Fibroblast of skin of abdomen (primary cell): ENCODE measurements at places on chromosomes 13 and 19.

- no peak for DNase-seq
Observed at GRCh38 chr13:62360609-62361008, 945.0 kb upstream of the PCDH20 start.

- no peak for DNase-seq
Observed at GRCh38 chr13:20977394-20977793, 74.8 kb upstream of the XPO4 start.

DNA sequence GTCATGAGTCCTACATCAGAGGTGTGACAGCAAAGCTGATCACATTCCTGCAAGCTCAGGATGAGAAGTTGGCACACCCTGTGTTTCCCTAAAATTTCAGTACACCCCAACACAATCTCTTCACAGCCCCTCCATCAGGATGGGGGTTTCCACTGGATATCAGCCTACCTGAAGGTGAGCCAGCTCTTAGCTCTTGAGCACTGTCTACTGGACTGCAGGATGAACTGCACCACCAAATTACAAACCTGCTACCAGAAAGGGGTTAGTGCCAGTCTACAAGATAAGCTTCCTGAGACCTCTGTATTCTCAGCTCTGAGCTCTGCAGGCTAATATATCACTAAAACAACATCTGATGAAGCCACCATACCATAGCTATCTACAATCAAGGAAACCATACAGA lies 1616.2 kb upstream of the SPRY2 start:
- DNase-seq: no peak

DNA sequence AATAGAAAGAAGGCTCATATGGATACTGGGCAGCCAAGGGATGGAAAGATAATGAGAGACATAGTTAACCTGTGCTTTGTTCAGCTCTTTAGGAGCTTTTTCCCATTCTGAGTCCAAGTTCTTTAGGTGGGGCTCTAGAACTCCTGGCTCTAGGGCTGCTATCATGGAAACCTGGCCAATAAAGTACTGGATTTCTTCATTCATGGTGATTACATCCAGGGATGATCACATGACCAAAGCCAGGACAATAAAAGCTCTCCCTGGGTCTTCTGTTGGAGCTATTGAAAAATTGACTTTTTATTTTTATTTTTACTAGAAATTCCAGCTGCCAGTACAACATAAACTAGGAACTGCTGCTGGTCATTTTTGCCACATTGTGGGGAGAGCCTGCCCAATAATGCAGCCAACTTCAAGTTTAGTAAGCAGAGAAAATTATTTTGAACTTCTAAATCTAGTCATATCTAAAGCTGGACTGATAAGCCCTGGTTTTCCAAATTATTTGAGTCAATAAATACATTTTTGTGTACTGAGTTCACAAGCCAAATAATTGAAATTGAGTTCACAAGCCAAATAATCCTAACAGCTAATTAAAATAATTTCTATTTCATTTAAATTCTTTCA lies 224.9 kb upstream of the STARD13 start:
- no peak for DNase-seq

- DNase-seq: no peak
Observed at GRCh38 chr19:39341129-39341718, 997 bp upstream of the SAMD4B start.

- DNase-seq: no peak
Observed at GRCh38 chr13:113654175-113654560, 3.8 kb downstream of the ATP4B start.

DNA sequence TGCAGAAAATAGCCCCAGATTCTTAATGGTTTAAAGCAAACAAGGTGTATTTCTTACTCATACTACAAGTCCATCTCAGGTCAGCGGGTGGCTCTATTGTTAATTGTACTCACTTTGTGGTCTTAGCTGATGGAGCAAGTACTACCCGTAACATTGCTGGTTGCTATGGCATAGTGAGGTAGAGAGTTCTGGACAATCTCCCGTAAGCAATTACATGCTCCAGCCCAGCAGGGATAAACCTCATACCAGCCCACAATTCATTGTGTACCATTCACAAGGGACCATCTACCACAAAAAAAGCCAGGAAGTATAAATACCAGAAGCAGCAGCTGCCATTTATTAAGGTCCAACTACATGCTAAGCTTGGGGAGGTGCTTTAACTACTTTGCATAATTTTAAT lies 167.1 kb downstream of the PCDH9 start:
- DNase-seq: no peak

DNA sequence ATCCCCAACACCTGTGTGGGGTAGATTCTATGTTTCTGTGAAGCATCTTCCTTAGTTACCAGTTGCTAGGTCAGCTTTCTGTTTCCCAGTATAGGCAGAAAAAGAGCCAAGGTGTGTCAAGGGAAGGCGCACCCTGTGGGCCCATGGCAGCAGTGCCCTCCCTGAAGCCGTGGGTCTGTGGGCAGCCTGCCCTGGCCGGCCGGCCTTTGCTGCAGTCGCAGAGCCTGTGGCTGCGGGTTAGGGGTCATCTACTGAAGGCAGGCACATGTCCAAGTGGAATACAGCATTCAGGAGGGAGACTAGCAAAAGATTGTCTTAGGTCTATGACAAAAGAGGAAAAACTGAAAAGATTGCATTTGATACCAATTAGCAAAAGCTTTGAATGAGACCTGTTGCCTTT lies 214.0 kb downstream of the IRS2 start:
- no peak for DNase-seq

DNA sequence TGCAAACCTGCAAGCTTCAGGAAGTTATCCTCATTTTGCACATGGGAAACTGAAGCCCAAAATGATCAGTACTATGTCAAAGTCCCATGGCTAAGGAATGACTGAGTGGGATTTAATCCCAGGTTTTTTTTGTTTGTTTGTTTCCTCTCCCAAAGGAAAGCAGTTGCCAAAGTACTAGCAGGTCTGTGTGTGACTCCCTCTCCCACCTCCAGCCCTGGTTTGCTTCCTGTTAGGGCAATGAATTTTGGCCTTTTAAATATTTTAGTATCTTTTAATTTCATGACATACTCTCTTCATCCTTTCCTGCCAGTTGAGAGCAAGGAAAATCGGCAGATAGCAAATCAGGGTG lies 134.1 kb upstream of the RNF113B start:
- no peak for DNase-seq

GRCh38 chr19:38020311-38020710 lies 113.3 kb downstream of the SIPA1L3 start:
- no peak for DNase-seq

DNA sequence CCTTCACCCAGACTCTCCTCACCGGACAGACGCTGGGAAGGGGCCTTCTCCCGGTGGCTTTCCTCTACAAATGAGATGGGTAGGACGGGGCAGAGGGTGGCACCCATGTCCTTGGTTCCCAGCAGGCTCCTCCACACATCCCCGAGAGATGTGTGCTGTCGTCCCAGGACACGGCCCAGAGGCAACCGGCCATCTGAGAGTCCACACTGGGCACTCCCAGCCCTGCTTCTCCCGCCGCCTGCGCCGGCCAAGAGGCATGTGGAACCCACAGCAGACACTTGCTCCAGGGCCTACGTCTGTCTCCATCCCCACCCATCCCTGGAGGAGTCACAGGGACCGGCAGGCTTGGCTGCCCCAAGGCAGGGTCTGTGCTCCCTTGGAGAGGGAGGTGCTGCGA lies 179.9 kb downstream of the KDM4B start:
- no peak for DNase-seq

DNA sequence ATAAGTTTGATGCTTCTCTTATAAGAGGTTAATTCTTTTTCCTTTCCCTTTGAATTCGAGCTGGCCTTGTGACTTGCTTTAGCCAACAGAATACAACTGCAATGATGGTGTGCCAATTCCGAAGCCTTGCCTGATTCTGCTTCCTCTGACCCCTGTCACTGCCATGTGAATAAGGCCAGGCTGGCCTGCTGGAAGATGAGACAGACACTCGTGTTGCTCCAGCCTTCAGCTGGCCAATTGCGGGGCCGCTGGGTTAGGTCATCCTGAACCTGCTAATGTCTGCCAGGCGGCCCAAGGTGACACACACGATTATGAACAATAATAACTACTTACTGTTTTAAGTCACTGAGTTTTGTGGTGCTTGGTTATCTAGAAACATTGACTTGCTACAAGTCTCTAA lies 352.0 kb downstream of the MYO16 start:
- DNase-seq: no peak

- no peak for DNase-seq
Observed at GRCh38 chr19:37725181-37725580, 5.6 kb upstream of the ZNF607 start.

GRCh38 chr19:7533925-7534480 lies 1.5 kb upstream of the PNPLA6 start:
- DNase-seq: peak; percentile 86

GRCh38 chr13:101298517-101298916 lies 117.8 kb downstream of the NALCN start:
- DNase-seq: no peak

- DNase-seq: no peak
Observed at GRCh38 chr13:28671126-28671792, 12.3 kb downstream of the POMP start.

DNA sequence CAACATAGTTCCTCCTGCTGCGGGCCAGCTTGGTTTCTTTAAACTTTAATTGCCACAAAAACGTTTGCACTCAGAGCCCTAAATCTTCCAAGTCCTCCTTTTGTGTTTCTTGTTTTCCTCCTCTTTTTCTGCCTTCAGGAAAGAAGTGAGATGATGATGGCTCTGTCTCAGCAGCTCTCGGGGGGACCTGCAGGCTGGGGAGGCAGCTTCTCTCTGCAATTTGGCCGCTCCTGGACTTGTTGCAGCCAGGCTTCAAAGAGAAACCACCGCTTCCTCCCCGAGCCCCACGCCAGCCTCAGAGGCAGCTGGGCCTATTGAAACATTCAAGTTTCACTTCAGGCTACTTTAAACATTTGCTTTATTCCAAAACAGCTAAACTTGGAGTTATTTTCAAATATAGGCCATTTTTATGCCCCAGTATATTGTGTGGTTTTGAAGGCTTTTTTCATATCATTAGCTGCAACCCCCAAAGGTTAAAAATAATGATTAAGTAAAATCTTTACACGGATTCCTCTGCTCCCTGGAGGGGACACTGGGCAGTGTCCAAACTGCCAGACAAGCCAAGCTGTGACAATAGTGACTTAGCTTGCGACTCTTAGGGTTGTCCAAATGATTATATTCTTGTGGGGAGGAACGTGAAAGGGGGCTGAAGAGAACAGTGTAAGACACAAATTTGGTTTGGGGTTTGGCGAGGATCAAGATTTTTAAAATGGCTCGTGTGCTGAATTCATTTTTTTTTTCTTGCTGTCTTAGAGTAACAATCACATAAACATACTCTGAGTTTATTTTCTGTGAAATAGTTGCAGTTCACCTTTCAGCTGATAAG lies 330.8 kb downstream of the DLEU7 start:
- peak; percentile 56 for DNase-seq

- DNase-seq: no peak
Observed at GRCh38 chr13:98459171-98459681, 117.7 kb downstream of the STK24 start.

DNA sequence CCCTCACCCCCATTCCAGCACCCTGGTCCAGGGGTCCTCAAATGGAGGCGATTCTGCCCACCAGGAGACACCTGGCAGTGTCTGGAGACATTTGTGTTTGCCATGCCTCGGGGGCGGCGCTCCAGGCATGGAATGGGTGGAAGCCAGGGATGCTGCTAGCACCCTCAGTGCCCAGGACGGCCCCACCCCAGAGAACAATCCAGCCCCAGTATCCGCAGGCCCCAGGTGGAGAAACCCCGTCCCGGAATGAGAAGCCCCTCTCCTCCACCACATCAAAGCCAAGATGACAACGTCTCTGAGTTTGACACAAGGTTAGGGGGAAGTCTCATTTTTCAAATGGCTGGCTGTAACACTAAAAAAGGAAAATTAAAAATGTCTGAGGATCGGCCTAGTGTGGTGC lies 68.5 kb downstream of the INSR start:
- no peak for DNase-seq

GRCh38 chr13:98410612-98411011 lies 166.3 kb downstream of the STK24 start:
- DNase-seq: peak; percentile 82

DNA sequence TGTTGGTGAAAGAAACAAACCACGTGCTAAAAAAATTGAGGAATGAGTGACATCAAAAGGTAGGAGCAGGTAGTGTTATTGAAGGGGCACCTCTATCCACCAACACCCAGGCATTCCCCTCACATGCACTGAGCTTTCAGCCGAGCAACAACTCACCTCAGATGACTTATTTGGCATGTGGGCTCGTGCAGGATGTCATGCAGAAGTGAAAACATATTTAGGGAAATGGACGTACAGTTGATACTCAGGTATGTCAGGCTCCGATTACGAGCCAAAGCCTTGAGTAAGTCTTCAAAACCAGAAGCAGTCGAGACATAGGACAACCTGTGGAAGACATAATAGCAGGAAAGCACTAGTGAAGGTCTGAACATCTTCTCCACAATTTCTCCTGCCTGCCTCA lies 30.4 kb downstream of the NLRP11 start:
- DNase-seq: no peak

DNA sequence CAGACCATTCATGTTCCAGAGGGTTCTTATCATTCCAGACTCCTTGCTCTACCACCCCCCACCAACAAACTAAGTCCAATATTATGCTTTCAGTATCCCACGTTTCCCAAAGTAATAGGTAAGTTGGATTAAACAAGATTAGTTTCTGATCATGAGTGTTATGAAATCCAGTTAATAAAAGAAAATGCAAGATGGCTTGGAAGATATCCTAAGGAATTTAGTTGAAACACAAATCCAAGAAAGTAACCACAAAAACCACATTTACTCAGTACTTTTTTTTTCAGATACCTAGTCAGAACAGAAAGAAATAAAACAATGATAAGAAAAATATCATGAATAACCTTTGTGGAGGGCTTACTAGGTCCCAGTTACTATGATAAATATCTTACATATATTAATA lies 119.4 kb upstream of the MIR17HG start:
- no peak for DNase-seq

DNA sequence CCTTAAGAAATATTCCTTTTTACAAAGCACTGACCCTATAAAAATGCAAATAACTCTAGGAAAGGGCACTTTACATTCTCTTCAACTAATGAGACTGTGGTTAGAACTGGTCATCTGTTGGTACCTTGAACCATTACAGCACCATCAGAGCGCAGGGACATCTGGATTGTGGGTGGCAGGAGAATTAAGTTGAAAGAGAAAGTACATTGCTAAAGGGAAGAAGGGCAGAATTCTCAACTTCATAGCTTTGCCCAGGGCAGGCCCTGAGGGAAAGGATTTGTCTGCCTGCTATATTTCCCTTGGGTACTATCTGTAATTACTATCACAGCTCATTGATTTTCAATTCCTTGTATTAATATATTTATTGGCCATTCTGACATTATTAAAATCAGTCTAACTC lies 196.8 kb downstream of the KLF12 start:
- no peak for DNase-seq
